ENCODE measurements at places on chromosomes 3 and 15.

GRCh38 chr15:42999201-42999779 lies 78.7 kb upstream of the TTBK2 start:
- DNase-seq: no peak

GRCh38 chr3:23626442-23626841 lies 179.3 kb upstream of the UBE2E1 start:
- DNase-seq: no peak

DNA sequence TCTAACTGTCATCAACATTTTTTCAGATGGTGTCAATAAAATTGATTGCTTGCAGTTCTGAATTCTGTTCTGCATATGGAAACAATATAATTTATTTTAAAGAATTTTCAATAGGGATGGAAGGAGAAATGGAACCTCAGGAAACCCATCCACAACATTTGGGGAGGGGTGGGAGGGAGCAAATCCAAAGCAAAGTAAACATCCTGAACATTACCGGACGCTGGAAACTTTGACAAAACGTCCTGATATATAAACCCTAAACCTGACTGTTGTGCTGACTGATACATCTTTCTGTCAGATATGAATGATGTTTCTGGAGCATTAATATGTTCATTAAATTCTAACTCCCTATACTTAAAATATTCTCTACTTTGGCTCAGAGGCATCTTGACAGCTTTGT lies 479.0 kb downstream of the FOXP1 start:
- DNase-seq: no peak

GRCh38 chr15:35115155-35115725 lies 30.1 kb upstream of the NANOGP8 start:
- no peak for DNase-seq

DNA sequence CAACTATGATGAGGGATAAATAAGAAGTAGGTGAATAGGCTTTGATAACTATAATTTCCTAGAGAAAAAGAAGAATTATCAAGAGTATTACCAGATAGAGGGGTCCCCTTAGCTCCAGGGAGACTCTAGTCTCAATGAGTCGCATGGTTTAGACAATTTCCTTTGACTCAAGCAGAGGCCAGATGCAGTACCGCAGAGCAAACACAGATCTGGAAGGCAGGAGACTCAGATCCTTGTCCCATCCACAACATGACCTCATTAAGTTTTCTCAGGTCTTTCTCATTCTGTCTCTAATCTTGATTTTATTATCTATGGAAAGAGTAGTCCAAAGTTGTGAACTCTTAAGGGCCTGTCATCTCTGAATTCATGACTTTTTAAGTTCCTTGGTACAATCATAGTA lies 987.9 kb downstream of the NTRK3 start:
- DNase-seq: no peak

DNA sequence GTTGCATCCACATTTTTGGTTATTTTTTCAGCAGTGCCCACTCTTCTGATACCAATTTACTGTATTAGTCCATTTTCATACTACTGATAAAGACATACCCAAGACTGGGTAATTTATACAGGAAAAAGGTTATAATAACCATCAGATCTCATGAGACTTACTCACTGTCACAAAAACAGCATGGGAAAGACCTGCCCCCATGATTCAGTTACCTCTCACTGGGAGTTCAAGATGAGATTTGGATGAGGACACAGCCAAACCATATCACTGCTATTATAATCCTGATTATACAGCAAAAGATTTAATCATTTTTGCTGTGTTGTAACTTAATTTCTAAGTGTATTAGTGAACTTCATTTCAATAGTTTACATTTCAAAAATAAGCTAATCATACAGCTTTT lies 6.6 kb downstream of the ZBED2 start:
- no peak for DNase-seq

DNA sequence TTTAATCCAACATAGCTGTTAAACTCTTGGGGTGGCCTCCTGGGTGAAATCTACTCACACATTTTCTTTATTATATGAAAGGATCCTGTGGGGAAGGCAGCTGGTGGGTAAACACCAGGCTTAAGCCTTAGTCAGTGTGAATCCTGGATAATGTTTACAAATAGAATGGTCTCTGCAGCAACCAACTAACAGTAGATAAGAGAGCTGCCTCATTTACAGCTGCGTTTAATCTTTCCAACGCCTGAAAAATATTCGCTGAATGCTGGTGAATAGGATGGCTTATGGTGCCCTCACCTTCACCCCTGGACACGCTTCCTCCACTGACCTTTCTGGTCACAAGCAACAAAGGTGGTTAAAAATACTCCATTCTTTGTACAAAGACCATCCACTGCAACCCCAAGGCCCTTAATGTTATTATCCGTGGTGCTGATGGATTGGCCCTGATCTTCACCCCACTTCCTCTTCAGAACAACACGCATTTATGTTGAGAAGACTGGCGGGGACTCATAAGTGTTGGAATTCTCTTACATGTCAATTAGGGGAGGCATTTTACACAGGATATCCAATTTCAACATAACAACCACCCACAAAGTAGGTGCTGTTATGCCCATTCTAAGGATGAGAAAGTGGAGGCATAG lies 120.0 kb upstream of the FRMD4B start:
- DNase-seq: no peak

GRCh38 chr3:34157491-34157890 lies 359.1 kb downstream of the PDCD6IP start:
- no peak for DNase-seq

DNA sequence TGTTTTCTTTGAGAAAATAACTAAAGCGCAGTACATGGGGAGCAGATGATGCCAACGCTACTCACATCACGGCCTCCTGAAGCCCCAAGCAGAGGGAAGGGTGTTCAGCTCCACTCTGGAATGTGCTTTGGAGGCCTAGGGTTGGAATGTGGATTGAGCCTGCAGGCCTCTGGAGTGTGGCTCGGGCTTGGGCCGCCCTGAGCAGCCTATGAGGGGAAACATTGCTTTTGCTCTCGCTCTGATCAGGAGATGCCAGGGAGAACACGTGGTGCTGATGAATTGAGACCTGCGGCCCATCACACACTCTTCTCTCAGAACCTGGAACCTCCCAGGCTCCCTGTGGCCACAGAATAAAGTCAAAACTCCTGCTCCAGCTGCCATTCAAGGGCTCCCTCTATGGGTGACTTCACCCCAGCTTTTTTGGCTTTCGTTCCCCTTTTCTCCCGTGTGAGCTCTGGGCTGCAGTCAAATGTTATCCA lies 23.3 kb downstream of the CCDC13 start:
- DNase-seq: no peak

GRCh38 chr3:42270561-42270960 lies 4.6 kb upstream of the CCK start:
- DNase-seq: no peak

GRCh38 chr3:45464336-45465170 lies 76.2 kb downstream of the LARS2 start:
- DNase-seq: no peak

- no peak for DNase-seq
Observed at GRCh38 chr15:65659502-65660052, 37.8 kb downstream of the SLC24A1 start.

DNA sequence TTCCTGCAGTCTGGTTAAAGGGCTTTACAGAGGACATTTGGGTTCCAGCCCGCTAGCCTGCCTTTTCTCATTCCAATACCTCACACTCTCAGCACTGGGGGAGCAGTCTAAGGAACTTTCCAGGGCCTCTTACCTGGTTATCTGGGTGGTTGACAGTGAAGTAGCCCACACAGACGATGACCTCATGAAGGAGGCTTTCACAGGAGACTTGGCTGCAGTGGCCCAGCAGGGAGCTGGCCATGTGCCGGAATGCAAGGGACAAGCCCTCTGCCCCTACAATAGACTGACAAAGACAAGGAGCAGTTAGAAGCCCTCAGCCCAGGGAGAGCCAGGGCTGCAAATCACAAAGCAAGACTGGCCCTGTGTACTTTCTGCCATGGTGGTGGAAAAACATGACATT lies 39.5 kb downstream of the ISL2 start:
- DNase-seq: no peak

DNA sequence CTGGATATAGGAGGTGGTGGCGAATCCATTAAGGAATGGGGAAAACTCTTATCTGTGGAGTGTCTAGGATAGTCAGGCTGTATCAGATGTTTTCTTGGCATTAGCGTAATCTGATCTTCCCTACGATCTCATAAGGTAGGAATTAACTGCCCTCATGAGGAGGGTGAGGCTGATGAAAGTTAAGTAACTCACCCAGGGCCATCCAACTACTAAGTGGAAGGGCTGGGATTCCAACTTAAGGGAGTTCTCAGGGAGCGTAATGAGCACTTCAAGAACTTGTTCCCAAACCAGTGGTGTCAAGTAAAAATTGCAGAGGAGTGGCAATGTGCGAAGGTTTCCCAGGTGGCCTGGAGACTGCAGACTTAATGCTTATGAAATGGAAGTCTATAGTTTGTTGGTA lies 55.9 kb upstream of the OSBPL11 start:
- DNase-seq: no peak

- no peak for DNase-seq
Observed at GRCh38 chr15:36658898-36659639, 79.6 kb downstream of the CDIN1 start.

- no peak for DNase-seq
Observed at GRCh38 chr15:49827311-49827710, 206.5 kb downstream of the DTWD1 start.

- DNase-seq: no peak
Observed at GRCh38 chr3:127951276-127951675, 36.2 kb downstream of the KBTBD12 start.

DNA sequence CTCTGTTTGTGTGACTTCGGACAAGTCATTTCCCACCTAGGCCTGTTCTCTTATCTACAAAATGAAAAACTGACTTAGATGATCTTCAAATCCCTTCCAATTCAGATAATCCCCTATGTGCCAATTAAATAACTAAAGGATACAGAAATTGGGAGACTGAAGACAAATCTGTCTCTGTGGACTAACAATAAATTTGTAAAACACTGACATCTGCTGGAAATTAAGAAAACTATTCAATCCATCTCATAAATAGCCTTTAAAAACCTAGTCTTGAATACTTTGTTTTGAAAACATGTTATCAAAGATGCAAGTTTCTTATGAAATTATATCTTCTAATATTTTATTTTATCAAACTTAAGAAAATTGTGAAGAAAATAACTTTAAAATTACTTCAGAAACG lies 38.3 kb downstream of the MTHFS start:
- no peak for DNase-seq

DNA sequence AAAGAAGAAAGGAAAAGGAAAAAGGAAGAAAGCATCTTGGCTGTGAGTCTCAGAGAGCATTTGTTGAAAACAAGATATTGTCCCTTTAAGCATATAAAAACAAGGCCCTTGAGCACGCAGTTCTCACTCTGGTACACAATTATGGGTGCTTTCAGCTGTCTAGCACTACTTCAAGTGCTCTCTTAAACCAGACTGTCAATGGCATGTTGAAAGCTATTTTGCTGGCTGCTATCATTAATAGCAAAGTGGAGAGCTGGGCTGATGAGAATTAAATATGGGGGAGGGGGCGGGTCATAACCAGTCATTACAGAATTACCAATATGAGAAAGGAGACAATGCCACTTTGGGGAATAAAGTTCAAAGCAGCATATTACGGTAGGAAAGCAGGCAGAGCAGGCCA lies 9.3 kb downstream of the TLE3 start:
- no peak for DNase-seq

- no peak for DNase-seq
Observed at GRCh38 chr3:140384876-140385275, 293.0 kb upstream of the TRIM42 start.

DNA sequence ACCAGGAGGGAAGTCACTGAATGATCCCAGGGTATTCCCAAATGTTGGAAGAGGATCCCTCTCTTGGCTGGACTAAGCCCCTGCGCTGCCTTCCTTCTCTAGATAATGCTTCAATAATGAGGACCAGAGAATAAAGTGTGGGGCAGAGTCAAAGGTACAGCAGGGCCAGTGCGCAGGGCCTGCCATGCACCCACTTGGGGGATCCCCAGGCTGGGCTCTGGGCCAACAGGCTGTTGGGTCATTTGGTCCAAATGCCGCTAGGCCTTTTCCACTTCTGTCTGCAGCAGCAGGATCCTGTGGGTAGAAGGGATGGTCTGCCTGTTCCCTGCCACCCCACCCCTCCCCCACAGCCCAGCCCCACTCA lies 5.7 kb upstream of the CLK3 start:
- DNase-seq: no peak

- no peak for DNase-seq
Observed at GRCh38 chr3:115986555-115987207, 363.4 kb downstream of the GAP43 start.

DNA sequence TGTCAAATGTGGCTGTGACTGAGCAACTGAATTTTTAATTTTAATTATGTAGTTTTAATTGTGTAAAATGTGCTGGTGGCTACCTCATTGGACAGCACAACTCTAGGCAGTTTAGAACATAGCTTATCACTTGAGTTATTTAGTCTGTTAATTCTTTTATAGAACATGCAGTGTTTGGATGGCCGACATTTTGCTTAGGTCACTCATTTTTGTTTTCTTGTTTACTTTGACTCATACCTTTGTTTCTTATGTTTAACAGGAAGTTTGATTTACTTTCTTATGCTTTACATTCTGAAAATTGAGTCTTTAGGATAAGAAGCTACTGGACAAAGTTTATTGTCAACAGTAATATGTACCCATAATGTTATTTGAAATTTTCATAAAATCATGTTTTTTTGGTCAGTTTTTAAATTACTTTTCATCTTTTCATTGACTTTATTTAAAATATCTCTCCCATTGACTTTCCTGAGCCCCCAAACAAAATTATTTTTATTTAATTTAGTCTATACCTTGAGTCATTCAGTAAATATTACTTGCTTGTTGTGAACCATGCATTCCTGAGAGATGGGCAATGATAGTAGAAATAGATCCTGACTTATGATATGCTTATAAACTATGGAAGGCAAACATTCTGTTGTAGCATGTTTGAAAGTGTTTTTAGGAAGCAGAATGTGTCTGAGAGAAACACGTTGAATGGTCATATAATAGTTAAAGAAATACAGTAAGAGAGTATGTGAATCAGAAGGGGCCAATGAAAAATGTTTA lies 60.6 kb downstream of the TCF12 start:
- no peak for DNase-seq

DNA sequence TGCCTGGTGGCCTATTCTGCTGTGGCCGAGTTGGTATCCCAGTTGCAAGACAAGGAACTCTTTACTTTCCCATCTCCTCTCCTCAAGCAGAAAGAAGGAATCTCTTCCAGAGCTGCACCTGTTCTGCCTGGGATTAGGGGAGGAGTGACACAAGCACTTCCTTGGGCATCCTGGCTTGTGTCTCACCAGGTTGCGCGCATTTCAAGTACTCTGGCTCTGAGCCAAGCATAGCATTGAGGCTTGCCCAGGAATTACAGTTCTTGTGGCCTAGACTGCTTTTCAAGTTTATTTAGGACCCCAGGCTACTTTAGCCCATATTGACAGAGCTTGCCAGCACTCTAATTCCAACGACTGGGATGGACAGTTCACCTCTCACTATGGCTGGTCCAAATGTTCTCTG lies 150.5 kb downstream of the RSRC1 start:
- DNase-seq: no peak
